ENCODE measurements at places on chromosomes 2 and 18. TPM values are rescaled to one million over a fixed set of nuclear protein-coding genes. Genes with fewer than 3 reads are reported as not detected.
A peak's percentile ranks its signal among the peaks of the same experiment; 100 is the strongest.

DNA sequence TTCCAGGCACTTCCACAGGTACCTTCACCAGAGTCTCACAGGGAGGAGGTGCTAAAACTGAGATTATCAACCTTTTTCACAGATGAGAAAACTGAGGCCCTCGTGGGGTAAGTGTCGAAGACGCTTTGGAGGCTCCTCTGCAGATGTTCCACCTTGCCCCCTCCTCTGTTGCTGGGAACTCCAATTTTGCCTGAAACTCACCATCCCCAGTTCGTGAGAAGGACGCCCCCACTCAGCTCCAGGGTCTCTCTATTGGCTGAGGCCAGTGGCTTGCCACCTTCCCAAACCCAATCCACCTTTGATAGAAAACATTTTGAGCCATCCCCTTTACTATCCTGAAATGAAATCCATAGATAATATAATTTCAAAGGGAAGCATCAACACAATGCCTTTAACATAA, 109.1 kb downstream of the CYP26B1 start:
- no peak for DNase-seq
- no peaks in the 10 kb centered on the region for H3K36me3 ChIP-seq
- no peak overlapping the region for H3K4me3 ChIP-seq
- H3K27ac ChIP-seq: no peak overlapping the region

- no peak for DNase-seq
- no peaks in the 10 kb centered on the region for H3K36me3 ChIP-seq
- H3K4me3 ChIP-seq: no peak overlapping the region
- no peaks in the 10 kb centered on the region for H3K4me1 ChIP-seq
Measured at GRCh38 chr2:214484239-214484638, 73.4 kb downstream of the VWC2L start.

ANKMY1 gene
- total RNA-seq: 44.6 TPM

FBXO15 gene
- 2.0 TPM for total RNA-seq

- peak overlapping the region; percentile 50 for H3K4me3 ChIP-seq
- H3K36me3 ChIP-seq: no peaks in the 10 kb centered on the region
- H3K27ac ChIP-seq: no peak overlapping the region
- H3K4me1 ChIP-seq: peaks cover 7% of the 10 kb centered on the region
Measured at GRCh38 chr2:200305797-200306195, 697 bp upstream of the SPATS2L start.

EVX2 gene
- total RNA-seq: not detected

DNA sequence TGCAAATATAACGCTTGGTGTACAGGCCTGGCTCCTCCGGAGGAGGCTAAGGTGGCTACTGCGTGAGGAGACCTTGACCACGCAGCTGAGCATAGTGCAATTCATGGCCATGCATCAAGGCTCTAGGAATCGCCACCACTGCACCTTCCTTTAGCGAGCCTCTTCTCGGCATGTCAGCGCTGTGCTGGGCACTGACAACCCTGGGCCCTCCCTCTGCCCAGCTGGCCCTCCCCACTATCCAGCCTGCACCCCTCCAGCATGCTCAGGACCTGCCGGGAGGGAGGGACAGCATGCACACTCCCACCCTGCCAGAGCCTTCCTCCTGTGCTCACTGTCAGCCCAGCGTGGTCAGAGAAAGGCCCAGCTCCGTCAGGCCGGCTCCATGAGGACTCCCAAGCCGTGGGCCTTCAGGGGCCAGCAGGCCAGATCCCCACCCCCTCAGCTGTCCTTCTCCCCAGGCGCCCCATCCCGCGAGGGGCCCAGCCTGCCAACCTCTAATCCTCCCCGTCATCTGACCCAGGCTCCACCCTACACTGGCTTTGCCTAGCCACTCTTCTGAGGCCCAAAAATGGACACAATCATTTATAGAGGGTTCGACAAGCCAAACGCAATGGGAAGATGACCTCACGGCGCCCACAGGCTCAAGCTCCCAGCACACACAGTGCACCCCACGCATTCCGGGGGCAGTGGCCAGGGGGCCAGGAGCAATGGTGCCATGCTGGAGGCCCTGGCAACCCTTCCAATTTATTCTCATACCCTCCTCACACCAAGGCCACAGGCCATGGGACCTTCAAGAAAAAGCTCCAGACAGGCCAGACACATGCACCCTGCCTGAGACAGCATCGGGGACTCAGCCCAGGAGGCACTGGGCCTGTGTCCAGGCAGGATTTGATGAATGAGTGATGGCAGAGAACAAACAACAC, 3.5 kb downstream of the BIN1 start:
- DNase-seq: no peak
- peaks cover 23% of the 10 kb centered on the region for H3K4me1 ChIP-seq
- peaks cover 43% of the 10 kb centered on the region for H3K27me3 ChIP-seq
- no peak overlapping the region for H3K27ac ChIP-seq

MDH1B gene
- 0.20 TPM for total RNA-seq

TTC32 gene
- total RNA-seq: 40.1 TPM

GRCh38 chr2:96763511-96764252, 3.0 kb downstream of the CNNM4 start:
- peaks cover 6% of the 10 kb centered on the region for H3K36me3 ChIP-seq
- no peak for DNase-seq
- H3K27ac ChIP-seq: no peak overlapping the region
- H3K4me1 ChIP-seq: peaks cover 65% of the 10 kb centered on the region
- no peaks in the 10 kb centered on the region for H3K27me3 ChIP-seq

ZBTB7C gene
- total RNA-seq: not detected

REG1B gene
- total RNA-seq: 6.5 TPM

SERPINB13 gene
- total RNA-seq: not detected

TMEM200C gene
- not detected for total RNA-seq

- no peak for DNase-seq
- H3K27ac ChIP-seq: no peak overlapping the region
- no peaks in the 10 kb centered on the region for H3K27me3 ChIP-seq
- H3K4me3 ChIP-seq: no peak overlapping the region
Measured at GRCh38 chr2:167986223-167986622, 261.2 kb downstream of the STK39 start.

DNA sequence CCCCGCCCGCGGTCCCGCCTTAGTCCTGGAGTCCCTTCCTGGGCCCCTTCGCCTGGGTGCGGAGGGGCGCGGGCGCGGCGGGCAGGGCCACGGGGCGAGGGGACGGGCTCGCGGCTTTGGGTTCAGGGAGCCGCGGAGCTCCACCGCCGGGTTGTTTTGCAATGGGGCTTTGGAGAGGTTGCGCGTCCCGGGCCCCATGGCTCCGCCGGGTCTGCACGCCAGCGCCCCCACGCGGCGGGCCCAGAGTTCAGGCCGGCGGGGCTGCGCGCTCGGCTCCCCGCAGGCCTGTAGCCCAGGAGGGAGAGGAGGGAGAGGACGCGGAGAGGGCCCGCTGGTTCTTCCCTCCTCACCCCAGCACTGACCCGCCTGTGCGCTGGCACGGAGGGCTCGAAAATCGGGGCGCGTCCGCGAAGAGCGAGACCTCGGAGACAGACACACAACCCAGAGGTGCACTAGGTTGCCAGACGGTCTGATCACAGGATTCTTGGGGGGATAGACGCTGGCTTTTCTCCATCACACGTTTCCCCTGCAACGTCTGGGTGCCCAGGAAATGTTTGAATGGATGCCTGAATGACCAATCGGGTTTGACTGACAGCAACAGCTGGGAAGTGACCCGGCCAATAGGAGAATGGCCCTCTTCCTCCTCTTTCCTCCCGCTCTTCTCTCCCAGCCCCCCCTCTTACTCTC, 4.9 kb upstream of the SIX2 start:
- peaks cover 21% of the 10 kb centered on the region for H3K4me1 ChIP-seq
- no peaks in the 10 kb centered on the region for H3K36me3 ChIP-seq
- DNase-seq: no peak
- H3K4me3 ChIP-seq: no peak overlapping the region

- H3K4me1 ChIP-seq: no peaks in the 10 kb centered on the region
- DNase-seq: no peak
- no peaks in the 10 kb centered on the region for H3K27me3 ChIP-seq
Measured at GRCh38 chr2:208049006-208049405, 23.7 kb upstream of the PLEKHM3 start.

GRCh38 chr18:76306685-76307292, 188.3 kb downstream of the ZNF516 start:
- no peak for DNase-seq

Data from T-cell (primary cell).